ENCODE measurements at places on chromosomes 16 and 17.

GRCh38 chr17:62014526-62014925 is 50.6 kb downstream of the MED13 start:
- no peak for DNase-seq

GRCh38 chr16:424623-425081 is 797 bp upstream of the RAB11FIP3 start:
- no peak for DNase-seq

DNA sequence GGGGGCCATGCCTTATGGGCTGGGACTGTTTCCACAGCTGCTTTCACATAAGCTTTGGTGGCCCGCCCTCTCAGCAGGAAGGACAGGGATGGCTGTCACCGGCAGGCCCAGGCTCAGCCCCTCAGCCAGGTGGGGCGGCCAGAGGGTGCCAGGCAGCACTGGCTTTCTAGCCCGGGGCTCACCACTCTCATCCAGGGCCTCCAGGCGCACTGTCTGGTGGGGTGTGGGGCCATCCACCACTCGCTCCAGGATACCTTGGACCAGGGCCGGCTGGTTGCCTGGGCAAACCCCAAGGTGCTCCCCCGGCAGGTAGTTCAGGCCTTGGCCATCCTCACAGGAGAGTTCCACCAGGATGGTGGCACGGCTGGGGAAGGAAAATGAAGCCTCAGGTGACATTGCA is 35.0 kb downstream of the NOS2 start:
- no peak for DNase-seq

GRCh38 chr17:18124345-18125126 is 16.0 kb downstream of the MYO15A start:
- no peak for DNase-seq

GRCh38 chr17:40323391-40324381 is 14.7 kb downstream of the RARA start:
- peak; percentile 79 for DNase-seq

DNA sequence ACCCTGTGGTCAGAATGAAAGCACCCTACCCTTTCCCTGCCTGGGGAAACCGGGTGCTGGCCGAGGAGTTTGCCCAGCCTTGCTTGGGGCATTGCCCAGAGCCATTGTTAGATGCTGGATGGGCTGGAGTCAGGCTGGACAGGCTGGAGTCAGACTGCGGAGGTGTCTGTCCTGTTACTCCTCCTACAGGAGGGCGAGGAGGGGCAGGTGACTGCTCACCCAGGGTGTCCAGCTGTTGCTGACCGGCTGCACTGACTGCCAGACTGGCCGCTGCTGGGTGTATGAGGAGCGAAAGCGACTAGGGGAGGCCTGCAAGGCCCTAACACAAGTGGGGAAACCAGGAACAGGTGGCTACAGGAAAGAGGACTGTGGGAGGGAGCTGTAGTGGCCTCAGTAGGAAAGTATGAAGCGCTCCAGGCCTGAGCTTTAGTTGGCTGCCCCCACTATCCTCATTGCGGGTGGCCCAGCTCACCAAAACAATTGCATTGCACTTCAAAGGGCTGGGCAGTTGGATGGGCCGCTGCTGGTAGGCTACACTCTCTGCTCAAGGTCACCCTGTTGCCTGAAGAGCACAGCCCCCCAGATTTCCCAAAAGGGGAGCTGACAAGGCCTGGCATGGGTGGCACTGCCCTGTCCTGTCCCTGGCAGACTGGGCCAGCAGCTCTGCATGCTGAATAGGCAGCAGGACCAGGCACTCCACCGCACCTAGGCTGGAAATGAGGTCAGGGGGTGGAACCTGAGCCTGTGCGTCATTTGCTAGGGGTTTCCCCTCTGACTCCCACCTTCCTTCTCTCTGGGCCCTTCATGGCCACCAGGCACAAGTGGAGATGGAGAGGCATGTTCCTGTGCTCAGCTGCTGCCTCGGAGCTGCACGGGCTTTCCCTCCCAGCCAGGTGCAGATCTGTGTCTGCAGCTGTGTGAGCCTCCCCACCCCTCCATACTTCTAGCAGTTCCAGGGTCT is 18.4 kb downstream of the LDHD start:
- peak; percentile 58 for DNase-seq

DNA sequence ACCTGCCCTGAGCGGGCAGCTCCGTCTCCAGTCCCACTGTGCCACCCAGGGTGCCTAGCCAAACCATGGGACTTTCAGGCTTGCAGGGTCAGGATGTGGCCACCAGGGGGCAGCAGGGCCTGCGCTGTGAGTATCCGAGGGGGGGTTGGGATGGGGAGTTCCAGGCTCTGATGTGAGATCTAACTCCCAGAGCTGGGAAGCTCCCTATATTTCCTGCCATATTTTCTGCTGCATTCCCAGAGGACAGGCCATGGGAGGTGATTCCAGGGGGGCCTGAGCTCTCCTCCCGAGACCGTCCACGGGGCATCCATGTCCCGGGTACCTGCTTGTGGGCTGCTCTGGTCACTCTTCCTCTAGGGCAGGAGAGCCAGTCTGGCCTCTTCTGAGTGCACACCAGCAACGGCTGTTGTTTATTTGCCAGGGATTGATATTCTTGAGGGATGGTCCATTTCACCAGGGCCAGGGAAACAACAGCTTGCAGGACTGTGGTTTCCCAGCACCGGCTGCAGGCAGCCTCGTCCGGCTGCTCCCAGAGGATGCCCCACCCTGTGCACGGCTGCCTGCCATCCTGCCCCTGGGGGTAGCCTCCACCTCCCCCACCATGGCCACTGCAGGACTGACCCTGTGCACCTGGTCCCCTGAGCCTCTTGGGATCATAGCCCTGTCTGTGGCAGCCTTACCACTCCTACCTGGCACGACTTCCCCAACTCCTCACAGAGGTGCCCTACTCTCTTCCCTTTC is 1.2 kb downstream of the GPR142 start:
- peak; percentile 55 for DNase-seq

DNA sequence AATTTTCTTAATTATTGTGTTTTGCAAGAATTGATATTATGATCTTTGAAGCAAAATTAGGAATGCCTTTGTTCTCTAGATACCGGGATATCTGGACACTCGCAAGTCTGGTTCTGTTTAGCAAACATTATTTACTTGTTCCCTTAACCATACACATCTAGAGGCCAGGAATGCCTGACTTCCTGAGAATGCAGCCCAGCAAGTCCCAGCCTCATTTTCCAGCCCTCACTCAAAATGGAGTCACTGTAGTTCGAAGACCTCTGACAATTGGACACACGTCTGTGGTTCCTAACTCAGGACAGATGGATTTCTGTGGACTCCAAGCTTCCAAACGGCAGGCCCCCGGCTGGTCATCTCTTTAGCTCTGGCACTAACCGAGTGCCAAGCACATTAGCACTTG is 355.4 kb upstream of the RBFOX1 start:
- DNase-seq: no peak

GRCh38 chr16:52497067-52497816 is 49.7 kb downstream of the TOX3 start:
- DNase-seq: no peak

DNA sequence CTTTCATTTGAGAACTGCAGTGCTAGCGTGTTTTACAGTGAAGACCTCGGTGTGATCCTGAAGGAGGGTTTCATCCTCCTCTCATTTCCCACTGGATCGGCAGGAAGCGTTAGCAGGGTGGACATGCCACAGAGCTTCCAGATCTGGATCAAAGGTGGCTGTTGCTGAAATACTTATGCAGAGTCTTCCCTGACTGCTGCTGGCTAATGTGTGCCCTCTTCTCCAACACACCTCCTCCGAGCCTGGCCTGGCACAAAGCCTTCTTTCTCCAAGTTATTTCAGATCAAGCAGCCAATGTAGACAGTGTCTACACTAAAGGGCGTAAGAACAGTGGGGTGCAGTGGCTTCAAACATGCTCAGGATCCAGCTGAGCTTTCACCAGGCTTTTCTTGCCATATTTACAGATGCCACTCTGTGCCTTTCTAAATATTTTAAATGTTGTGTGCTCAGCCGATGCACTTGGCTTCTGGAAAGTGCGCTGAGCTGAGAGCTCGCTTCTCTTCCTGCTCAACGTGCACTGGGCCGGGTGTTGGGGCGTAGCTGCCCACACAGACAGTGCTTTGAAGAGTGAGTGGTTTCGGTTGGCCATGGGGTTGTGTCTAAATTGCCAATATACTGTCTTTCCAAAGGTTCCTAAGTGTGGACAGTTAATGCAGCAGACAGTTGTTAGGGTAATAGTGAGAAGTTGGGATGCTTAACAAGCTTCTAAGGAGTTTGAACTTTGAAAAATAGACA is 2.1 kb downstream of the ZNF750 start:
- no peak for DNase-seq

- no peak for DNase-seq
These were observed 346.9 kb downstream of the FOXL1 start for GRCh38 chr16:86925067-86925791.

- DNase-seq: no peak
These were observed 81.8 kb upstream of the TOB1 start for GRCh38 chr17:50947782-50948543.

GRCh38 chr16:67987460-67988160 is 7.3 kb upstream of the DPEP3 start:
- DNase-seq: no peak

- no peak for DNase-seq
These were observed 216.4 kb upstream of the CIBAR2 start for GRCh38 chr16:85328676-85329058.

DNA sequence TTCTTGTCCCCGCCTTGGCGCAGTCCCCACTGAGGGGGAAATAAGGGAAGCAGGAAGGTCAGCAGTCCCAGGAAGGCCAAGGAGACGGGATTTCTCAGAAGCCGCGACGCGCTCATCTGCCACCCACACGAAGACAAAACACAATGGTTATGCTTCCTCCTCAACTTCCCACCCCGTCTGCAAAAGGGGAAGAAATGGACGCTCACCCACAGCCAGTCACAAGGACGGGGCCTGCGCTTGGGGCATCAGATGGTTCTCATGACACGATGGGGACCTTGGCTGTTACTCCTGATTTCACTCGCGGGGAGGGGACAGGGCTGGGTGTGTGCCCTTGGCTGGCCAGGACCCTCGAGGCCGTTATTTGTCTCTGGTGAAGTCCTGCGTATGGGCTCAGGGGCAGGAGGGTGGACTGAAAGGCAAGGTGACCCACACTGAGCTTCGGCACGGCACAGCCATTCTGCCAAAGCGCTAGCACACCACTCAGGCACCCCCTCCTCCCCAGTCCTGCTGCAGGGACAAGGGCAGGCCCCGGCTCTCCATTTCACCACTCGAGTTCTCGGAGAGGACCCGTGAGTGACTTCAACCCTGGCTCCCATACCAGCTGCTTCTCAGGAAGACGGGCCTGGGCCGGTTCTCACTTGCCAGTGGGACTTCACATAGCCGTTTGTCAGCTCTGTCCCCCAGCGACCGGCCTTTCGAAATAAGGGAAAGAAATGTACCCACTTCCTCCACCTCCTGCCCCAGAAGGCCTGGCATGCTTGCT is 84.5 kb downstream of the ABR start:
- DNase-seq: no peak

DNA sequence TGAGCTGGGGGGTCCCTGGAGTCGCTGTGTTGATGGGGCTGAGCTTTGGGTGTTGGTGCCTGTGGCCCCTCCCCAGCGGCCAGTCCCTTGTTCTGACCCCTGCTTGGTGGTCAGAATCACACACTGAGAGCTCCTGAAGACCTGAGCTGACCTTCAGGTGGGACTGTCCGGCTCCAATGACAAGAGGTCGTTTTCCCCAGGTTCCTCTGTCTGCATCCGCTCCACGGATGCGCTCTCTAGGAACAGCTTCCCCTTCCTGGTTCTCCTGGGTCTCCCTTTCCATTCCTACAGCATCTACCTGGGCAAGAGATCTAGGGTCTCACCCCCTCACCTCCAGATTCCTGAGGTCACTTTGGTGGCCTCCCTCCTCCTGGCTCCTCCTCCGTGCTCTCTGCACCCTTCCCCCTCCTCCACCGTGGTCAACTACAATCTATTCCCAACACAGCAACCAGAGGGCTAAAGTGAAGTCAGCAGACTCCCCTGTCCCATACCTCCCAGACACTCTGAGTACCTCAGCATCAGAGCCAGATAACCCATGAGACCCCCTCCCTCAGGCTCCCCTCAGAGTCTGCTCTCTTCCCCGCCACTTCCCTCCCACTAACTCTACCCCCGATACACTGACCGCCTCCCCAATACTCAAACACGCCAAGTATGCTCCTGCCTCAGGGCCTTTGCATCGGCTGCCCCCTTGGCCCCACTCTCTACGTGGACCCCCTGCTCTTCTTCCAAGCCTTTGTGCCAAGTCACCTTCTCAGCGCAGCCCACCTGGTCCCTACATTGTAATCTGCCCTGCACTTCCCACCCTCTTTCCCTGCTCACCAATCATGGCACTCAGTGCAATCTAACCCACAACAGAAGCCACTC is 9.0 kb upstream of the SEC14L5 start:
- DNase-seq: no peak

DNA sequence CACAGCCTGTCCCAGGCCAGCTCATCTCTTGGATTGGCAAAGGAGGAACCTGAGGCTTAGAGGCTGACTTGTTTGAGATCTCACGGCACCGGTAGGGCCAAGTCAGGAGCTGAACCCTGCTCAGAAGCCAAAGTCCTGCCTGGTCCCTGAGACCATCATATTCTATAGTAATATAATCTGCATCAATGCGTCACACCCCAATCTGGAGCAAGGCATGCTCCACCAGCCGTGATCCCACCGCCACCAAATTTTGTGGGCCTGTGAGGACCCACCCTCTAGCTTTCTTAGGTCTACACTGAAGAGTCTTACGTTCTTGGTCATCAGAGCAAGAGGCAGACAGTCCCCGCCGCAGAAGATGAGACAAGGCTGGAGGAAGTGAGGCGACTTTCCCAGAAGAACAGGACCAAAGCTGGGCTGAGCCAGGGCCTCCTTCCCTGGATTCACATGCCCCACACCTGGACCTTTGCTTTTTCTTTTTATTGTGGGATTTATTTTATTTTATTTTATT is 2.7 kb downstream of the SULT1A1 start:
- no peak for DNase-seq

GRCh38 chr17:10156077-10156435 is 42.4 kb downstream of the GAS7 start:
- DNase-seq: no peak

Measured in stimulated activated CD8-positive, alpha-beta memory T cell treated with anti-CD3 and anti-CD28 coated beads, Interleukin-7, amount 100 ng/mL, for 4 hours (primary cell).